ENCODE measurements at places on chromosomes 3 and 15. TPM values are rescaled to one million over a fixed set of nuclear protein-coding genes. Genes with fewer than 3 reads are reported as not detected.

GPR62 gene
- 0.28 TPM for polyA plus RNA-seq

KCNAB1 gene
- 1.7 TPM for polyA plus RNA-seq

KLHL40 gene
- not detected for polyA plus RNA-seq

MCTP2 gene
- polyA plus RNA-seq: 43.8 TPM

PAK2 gene
- polyA plus RNA-seq: 71.8 TPM

DNA sequence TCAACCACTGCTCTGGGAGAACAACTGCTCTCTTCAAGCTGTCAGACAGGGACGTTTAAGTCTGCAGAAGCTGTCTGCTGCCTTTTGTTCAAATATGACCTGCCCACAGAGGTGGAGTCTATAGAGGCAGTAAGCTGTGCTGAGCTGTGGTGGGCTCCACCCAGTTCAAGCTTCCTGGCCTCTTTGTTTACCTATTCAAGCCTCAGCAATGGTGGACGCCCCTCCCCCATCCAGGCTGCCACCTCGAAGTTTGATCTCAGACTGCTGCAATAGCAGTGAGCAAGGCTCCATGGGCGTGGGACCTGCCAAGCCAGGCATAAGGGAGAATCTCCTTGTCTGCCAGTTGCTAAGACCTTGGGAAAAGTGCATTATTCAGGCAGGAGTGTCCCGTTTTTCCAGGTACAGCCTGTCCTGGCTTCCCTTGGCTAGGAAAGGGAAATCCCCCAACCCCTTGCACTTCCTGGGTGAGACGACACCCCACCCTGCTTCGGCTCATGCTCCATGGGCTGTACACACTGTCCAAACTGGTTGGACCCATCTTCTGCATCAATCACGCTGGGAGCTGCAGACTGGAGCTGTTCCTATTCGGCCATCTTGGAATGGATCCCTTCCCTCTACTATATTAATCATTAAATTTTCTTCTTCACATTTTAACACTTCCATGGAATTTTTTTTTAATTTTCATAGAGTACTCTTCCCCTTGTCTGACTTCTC, 167.0 kb upstream of the UBE2E2 start:
- DNase-seq: no peak

DNA sequence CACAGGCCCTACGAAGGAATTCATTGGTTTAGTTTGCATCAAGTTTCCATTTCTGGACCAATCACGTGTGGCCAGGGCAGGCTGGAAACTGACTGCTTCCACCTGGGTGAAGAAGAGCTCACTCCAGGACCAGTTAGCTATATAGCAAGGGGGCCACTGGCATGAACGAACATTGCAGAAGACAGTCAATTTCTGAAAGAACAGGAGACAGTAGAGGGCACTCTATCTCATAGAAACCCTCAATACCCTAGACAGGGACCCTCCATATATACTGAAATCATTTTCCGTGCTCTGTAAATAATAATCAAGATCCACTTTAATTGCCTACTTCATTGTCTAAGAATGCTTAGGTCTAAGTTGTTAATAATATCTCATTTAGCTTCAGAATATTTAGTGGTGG, 215.6 kb downstream of the CADPS start:
- no peak for DNase-seq

DNA sequence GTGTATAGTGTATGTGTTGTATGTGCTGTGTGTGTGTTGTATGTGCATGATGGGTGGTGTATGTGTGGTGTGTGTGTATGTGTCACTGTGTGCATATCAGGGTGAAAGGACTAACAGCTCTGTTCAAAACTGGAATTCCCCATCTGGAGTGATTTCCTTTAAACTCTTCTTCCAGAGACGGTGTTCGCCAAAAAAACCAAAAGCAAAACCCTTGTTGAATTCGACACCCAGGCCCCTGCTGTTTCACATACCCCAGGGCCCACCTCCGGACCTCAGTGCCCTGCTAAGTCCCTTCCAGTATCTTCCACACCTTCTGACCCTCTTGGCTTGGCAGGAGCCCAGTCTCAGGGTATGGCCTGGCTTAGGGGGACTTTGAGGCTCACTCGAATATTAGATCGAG, 44.9 kb upstream of the SEC13 start:
- no peak for DNase-seq

GRCh38 chr3:18572809-18573208, 147.7 kb upstream of the SATB1 start:
- DNase-seq: no peak

DNA sequence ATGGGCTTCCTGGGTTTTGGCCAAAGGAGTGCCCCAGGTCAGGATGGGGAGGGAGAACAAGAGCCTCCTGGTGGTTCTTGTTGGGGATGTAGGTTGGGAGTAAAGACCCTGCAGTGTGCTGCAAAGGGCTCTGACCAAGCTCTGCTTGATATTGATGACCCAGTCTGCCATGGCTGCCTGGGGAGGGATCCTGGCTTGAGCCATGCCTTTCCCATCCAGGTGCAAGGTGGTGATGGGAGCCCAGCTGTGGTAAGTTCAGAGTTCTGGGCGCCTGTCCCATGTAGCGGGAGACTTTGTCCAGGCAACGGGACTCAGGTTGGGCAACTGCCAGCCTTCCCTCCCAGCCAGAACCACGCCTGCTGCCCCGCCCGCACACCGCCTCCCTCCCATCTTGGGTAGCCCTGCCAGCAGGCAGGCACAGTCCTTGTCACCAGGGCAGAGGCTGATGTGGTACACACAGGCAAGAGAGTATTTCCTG, 2.6 kb downstream of the GNAI2 start:
- no peak for DNase-seq

DNA sequence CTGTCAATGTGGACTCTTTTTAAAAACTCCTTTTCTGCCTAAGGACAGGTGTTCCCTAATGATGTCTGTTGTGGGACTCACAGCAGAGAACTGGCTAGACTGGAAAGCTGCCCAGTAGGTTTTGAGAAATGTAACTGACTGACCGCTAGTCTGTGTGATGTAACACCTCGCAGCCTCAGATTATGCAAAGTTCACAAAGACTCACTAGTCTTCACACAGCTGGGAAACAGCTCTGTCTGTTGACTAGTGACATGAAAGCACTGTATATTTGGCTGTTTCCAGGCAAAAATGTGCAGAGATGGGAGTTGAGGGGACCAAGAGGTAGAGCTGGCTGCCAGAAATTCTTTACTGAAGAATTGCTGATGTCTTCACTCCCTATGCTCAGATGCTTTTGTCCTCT, 10.3 kb downstream of the PDZRN3 start:
- peak; percentile 60 for DNase-seq

- no peak for DNase-seq
Observed at GRCh38 chr3:142645236-142645793, 49.1 kb downstream of the PLS1 start.

- DNase-seq: no peak
Observed at GRCh38 chr3:28947751-28948150, 333.1 kb upstream of the RBMS3 start.

GRCh38 chr15:78696436-78696835, 55.4 kb upstream of the CHRNB4 start:
- DNase-seq: no peak

GRCh38 chr3:106611841-106612240, 743.0 kb upstream of the CBLB start:
- no peak for DNase-seq

- DNase-seq: no peak
Observed at GRCh38 chr3:186184021-186184420, 75.1 kb upstream of the ETV5 start.

DNA sequence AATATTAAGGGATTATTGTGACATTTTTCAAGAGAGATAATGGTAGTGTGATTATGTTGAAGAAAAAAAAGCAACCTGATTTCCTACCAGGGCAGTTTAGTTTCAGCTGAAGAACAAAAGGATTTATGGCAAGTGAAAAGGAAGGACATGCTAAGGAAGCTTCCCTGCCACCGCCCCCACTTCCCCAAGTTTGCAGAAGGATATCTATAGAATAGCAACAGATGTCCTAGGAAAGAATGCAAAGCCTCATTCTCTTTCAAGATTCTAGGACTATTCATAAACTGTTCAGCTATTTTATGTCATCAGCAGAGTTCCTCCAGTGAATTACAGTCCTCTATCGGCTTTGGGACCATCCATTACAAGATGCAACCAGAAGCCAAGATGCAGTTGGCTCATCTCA, 160.8 kb downstream of the SATB1 start:
- DNase-seq: no peak
